Umbilical cord (tissue), 2 donors: ENCODE measurements at places on chromosomes 12 and 14. TPM values are rescaled to one million over a fixed set of nuclear protein-coding genes. Genes with fewer than 3 reads are reported as not detected.

- DNase-seq = peak; percentile 32
Measured at GRCh38 chr12:15728118-15728598, 61.0 kb downstream of the EPS8 start.

DNA sequence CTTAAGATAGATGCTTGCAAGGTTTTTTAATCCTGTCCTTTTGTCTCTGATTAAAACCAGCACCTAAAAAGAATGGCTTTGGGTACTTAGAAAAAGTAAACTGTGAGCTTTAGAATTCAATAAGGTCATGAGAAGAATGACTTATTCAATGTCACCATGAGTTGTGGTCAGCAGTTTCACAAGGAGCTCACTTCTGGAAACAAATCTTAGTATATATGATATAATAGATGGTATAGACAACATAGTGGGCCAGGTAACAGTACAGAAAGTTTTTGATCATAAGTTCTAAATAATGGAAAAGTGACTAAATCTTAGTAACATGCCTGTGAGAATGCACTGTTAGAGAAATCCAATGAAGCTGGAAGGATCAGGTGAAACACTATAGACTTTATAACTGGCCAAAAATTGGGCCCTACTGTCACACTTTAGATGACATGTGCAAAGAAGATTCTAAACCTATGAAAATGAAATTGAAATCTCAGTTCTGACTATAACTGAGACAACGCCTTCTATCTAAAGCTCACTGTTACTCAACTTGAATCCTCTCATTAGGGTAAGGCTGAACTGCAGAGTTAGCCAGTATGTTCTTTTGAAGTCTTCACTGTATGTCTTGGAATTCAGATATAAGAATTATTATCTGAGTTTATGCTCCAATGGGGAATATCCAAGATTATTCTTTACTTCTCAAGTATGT is 42.4 kb upstream of the RAD51AP1 start:
- no peak for DNase-seq

DNA sequence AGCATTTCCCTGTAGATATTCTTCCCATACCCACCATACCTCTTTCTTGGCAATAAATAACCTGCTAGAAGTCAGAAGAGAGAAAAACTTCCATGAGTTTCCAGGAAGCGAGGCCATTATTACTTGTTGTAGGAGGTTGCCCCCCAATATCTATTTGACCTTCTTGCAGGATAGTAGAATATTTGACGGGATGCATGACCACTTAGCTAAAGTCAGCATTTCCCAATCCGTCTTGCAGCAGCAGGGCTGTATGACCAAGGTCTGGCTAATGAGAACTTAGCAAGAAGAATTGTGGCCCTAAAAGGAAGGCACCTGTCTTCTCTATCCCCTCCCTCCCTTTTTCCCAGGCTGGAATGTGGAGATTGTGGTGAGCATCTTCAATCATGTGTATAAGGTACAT is 51.5 kb downstream of the NINJ2 start:
- no peak for DNase-seq

DNA sequence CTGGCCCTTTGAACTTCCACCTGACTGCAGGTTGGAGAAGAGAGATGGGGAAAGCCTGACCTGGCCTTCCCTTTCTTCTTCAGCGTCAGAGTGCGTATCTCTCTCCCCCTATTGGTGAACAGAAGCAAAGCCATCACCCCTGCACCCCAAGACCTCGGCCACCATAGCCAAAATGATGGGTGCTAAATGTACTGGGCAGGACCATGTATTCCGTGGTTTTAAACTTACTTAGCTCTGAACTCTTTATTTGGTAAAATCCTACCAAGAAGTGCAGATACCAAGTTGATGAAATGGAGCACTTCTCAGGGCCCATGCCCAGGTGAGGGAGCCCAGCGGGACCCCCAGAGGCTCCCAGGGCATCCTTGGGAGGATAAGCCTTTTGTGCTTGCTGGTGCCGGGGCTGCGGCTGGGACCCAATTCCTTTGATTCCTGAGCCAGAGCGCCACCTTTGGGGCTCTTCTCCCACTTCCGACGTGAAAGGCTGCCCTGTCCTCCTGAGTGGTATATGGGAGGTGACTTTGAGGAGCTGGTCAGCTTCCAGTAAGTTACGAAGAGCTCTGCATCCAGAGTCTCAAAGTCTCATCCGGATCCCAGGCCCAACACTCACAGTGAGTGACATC is 9.4 kb downstream of the CCND2 start:
- DNase-seq = no peak

RTRAF gene
- total RNA-seq = 40.2 TPM

CLEC6A gene
- total RNA-seq = 3.9 TPM

DPF3 gene
- total RNA-seq = 4.6 TPM
